Left renal pelvis (tissue), 4 donors: ENCODE measurements at places on chromosomes 12 and 14.

DNA sequence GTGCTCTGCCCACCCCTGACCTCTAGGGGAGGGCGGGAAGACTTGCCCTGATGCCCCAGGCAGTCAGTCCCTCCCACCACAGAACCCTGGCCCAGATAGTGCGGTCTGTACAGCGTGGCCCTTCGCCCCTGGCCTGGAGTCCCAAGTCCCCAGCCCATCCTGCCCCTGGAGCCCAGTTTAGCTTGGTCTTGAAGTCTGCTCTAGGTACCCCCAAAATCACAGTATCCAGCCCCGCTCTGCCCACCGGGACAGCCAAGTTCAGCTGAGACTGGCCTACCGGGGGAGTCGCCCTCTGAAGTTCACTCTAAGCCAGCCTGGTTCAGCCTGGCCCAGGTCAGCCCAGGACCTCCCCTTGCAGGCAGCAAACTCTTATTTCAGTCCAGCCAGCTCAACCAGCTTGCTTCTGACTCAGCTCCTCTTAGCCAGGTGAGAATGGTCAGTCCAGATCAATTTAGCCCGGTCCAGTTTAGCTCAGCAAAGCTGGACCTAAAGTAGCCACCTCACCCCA is 75.9 kb downstream of the TMEM121 start:
- DNase-seq, result no peak

GRCh38 chr14:21505012-21505553 is 6.1 kb downstream of the METTL3 start:
- DNase-seq, result no peak

- DNase-seq, result no peak
Measured at GRCh38 chr12:93287149-93287548, 90.6 kb upstream of the NUDT4 start.

- DNase-seq, result no peak
Measured at GRCh38 chr14:56887216-56887615, 76.9 kb upstream of the OTX2 start.

DNA sequence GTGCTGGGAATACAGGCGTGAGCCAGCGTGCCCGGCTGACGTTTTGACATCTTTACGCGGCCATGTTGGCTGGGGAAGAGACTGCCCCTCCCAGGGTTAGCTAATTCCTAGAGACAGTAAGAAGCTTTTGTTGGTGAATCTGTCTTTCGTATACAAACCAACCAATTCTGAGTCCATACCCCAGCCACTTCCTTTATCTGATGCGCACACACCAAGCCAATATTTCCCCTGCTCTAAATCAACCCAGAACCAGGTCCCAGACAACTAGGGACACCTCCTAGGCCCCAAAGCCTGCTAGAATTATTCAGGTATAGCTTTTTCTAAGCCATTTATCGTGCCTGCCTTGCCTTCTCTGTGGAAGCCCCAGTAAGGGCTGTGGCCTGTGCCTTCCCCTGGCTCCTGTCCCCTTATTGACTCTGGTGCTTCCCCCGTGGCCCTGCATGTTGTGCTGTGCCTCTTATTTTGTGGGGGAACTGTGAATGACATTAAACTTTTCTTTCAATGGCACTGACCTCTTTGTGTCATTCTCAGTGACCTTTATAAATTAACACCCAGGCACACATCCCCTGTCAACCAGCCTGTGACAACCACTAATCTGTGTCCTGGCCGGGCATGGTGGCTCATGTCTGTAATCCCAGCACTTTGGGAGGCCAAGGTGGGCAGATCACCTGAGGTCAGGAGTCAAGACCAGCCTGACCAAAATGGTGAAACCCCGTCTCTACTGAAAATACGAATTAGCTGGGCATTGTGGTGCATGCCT is 10.7 kb upstream of the EVL start:
- DNase-seq, result no peak

DNA sequence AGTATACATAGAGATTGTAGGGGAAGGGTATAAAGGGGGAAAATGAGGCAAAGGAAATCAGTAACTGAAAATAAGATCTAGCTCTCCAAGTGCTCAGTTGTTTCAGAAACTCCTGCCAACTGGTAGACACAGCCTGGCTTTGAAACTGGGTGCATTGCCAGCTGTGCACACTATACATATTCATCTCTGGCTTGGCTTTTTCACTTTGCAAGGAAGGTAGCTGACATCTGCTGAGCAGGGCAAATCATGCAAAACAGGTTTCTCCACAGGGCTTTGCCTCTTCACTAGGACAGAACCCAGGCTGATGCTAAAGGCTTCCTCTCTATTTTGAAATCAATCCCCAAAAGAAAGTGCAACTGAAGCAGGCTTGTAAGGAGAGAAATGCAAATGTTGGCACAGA is 101.5 kb downstream of the HELB start:
- DNase-seq, result no peak

GRCh38 chr12:108597559-108598471 is at the start of gene TMEM119:
TSS of gene TMEM119 (minus strand) at chr12:108598084. CDS start at chr12:108592383, 5,701 bp downstream.
- DNase-seq, result no peak

- no peak for DNase-seq
Measured at GRCh38 chr12:46455648-46456352, 83.2 kb upstream of the SLC38A2 start.
